ENCODE measurements at places on chromosomes 5 and 9.

DNA sequence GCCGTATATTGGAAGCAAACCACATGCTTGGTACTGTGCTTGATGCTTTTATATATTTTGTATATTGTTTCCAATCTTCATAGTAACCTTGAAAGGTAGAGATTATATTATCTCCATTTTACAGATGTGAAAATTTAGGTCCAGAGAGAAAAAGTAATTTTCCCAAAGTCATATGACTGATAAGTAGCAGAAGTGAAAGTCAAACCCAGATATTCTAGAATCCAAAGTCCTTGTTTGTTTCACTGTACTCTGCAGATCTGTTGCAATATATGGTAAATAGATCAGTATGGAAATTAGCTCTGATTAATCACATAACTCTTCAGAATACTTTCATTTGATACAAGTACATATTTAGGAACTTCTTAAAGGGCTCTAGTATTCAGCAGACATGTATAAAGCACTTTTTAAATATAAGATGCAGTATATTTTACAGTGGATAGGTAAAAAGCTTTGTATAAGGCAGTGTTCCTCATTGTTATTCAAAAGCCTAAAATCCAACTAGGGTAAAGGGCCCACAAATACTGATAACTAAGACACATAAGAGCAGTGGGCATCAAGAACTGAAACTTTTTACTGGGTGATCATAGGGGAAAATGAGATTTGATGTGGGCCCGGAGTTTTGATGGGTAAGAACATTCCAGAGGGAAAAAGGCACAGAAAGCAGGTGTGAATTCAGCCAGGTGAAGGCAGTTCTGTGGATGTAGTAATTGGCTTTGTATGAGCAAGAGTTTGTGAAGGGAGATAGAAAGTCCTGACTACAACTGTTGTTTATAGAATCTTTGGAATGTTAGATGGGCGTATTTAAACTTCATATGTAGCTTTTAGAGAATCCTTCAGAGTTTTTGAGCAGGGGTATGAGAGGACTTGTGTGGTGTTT, 25.0 kb downstream of the NDFIP1 start:
- DNase-seq: no peak

DNA sequence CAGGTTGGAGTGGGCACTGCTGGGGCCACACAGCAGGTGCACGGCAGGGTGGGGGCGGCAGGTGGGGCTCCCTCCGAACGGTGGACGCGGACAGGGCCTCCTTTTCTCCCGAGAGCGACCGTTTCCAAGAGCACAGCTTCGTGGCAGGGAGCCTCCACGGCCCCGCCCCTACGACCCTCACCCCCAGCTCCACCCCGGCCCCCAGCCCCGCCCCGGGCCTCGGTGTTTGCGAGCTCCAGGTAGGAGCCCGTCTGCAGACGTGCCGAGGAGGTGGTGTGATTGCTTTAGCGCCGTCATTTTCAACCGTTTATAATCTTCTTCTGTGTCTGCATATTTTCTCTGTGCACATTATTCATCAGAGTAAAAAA, 8.8 kb downstream of the GRIN1 start:
- no peak for DNase-seq

- DNase-seq: no peak
Measured at GRCh38 chr5:141815051-141815795, 63.0 kb downstream of the PCDH1 start.

GRCh38 chr9:112867275-112867991, 23.2 kb downstream of the SLC46A2 start:
- DNase-seq: no peak

GRCh38 chr5:119290607-119291006, 65.2 kb upstream of the TNFAIP8 start:
- DNase-seq: no peak

DNA sequence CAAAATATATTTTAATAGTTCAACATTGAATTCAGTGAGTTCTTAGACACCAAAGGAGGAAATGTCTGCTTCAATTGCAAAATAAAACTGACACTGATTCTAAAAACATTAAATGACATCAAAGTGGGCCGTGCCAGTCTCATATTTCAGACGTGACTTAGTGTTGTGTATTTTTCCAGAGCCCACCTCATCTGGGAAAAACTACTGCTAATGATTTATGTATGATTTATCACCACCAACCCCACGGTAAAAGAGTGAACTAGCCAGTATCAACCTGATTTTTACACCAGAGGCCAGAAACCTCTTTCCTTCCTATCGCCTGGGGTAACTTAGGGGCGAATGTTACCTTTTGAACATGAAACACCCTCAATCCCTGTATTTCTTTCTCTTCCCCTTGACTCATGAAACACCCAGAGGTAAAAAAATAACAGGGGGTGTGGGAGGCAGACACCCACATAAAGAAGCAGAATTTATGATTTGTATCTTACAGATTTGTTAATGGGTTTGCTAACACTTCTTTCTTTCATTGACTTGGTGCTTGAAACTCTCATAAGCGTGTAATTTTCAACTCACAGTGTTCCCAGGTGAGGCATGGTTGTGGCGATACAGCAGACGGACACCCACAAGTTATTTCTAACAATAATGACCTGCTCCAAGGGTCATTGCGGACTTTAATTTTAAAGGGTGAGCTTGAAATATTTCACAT, 56.4 kb upstream of the FANCC start:
- DNase-seq: no peak
